ENCODE measurements at places on chromosomes 6 and 20.

- DNase-seq = no peak
These were observed 16.0 kb downstream of the ECT2L start for GRCh38 chr6:138811866-138812265.

DNA sequence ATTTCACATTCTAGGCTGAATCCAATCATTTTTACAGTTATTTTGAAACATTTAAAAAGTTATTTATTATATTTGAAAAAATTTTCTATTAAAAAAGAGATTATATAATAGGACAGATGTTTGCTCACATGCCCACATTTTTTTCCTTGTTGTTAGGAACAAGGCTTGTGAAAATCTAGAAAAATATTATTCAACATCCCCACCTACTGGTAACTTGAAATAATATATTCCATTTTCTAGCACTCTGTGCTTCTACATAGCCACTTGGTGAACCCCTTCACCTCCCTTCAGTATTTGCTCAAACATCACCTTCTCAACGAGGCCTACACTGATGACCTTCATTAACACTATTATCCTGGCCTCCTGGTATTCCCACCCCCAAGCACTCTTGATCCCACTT is 18.3 kb upstream of the GPRC6A start:
- DNase-seq = no peak

- no peak for DNase-seq
These were observed 95.7 kb downstream of the SHLD1 start for GRCh38 chr20:5845681-5846615.

DNA sequence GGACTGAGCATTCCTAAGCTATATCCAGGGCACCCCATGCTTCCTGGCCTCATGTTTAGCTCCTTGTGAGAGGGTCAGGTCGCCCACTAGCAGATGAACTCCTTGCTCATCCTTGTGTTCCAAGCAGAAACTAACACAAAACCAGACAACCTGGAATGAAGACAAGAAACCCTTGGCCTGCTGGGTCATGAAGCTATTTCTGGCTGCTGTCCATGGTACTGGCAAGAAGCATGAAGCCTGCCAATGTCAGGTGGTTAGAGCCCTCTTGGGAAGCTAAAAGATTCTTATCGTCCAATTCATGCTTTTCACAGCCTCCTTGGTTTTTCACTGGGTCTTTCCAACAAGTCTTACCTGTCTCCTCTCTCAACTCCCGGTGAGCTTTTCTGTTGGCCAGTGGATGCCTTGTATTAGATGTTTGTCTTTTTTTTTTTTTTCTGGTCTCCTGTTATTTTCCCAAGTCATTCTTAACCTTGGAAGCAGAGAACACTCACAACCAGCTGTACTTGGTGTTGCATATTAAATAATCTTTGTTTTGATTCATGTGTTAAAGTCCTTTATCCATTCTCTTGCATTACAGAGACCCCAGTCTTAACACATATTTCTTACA is 180.3 kb downstream of the ANKRD60 start:
- DNase-seq = no peak

DNA sequence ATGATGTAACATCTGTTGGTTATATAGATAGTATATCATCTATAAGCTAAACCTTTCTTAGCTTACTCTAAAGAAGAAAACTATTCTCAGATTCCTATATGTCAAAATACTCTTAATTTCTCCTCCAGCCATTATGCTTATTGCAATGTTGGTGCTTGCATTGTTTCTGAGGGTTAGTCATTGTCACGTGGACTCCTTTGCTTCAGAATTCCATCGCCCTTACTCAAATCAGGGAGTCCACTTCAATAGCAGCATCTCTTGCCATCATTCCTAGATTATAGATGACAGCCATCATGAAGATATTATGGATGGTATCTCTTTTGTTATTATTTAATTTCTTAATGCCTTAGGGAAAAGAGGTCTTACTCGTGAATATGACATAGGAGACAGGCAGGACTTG is 776.1 kb downstream of the TENT5A start:
- DNase-seq = no peak

DNA sequence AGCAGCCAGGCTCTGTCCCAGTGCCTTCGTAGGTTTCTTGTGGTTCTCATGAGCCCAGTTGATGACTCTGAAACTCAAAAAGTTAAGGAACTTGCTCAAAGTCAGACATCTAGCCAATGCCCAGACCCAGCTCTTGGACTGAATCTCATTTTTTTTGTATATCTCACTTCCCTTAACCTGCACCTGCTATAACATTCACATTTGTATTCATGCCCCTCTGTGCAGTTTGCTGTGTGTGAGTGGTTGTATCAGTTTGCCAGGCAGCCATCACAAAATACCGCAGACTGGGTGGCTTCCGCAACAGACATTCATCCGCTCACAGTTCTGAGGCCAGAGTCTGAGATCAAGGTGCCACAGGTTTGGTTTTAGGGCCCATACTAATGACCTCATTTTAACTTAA is 49.9 kb downstream of the IPCEF1 start:
- no peak for DNase-seq

- DNase-seq = no peak
These were observed 41.0 kb downstream of the STK35 start for GRCh38 chr20:2142649-2143048.

DNA sequence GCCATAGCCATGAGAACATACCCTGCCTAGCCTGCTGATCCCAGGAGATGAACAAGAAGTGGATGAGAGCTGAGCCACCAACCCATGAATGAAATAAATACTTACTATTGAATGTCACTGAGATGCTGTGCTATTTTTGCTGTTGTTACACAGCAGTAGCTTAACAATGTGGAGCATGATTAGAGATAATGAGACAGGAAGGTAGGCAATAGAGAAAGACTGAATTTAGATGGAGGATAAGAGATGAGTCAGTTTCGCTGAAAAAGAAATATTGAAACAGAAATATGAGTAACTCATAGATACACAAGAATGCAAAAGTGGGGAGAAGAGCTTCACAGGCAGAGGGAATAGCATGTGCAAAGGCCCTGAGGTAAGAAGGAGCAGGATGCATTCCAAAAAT is 94.9 kb upstream of the TOP1 start:
- no peak for DNase-seq

GRCh38 chr6:31686483-31686882 is 5.6 kb upstream of the LY6G5C start:
- no peak for DNase-seq

DNA sequence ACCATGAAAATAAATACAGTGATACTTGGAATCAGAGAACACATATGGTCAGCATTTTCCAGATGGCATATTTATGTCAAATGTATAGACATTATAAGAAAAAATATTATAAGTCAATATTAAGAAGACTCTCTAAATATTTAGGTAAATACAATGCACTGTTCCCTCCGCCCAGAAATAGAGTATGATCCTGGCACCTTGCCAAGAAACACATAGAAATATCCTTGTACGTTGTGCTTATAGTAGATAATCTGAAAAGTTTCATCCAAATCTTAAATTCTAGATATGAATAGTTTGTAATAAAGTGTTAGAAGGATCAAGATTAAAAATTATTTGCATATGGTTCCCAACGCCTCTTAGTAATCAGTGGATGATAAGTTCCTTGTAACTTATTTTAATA is 645.8 kb upstream of the GJE1 start:
- DNase-seq = no peak

DNA sequence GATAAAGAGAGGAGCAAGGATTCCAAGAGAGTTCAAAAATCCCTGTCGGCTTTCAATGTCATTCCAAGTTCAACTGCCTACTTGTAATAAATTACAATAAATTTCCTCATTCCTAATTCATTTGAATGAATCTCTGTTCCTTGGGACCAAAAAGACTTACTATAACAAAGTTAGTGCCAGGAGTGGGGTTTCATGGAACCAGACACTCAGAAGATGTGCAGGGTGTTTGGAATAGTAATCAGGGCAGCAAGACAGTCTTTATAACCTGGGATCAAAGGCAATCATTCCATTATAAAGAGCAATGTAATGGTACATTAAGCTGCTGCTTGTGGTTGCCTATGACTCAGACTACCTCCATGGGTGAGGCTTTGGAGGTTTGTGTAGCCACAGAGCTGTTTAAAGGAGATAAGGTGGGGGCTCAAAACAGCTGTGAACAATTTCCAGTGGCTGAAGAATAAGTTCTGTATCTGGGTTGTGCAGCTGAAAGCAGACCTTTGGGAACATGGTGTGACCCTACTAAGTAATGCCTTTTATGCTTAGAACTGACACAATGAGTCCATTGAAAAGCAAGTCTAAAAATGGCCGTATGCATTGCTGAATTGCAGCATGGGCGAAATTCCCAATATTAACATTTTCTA is 159.9 kb downstream of the LINC00237 start:
- DNase-seq = no peak

GRCh38 chr20:10579942-10580341 is 93.9 kb downstream of the JAG1 start:
- no peak for DNase-seq

- no peak for DNase-seq
These were observed 8.4 kb upstream of the IRF4 start for GRCh38 chr6:382883-383810.

- DNase-seq = no peak
These were observed 54.9 kb upstream of the NT5E start for GRCh38 chr6:85394853-85395538.

- DNase-seq = no peak
These were observed 141.1 kb downstream of the BMP5 start for GRCh38 chr6:55734256-55734655.

- no peak for DNase-seq
These were observed 1.5 kb downstream of the E2F1 start for GRCh38 chr20:33684533-33685327.

DNA sequence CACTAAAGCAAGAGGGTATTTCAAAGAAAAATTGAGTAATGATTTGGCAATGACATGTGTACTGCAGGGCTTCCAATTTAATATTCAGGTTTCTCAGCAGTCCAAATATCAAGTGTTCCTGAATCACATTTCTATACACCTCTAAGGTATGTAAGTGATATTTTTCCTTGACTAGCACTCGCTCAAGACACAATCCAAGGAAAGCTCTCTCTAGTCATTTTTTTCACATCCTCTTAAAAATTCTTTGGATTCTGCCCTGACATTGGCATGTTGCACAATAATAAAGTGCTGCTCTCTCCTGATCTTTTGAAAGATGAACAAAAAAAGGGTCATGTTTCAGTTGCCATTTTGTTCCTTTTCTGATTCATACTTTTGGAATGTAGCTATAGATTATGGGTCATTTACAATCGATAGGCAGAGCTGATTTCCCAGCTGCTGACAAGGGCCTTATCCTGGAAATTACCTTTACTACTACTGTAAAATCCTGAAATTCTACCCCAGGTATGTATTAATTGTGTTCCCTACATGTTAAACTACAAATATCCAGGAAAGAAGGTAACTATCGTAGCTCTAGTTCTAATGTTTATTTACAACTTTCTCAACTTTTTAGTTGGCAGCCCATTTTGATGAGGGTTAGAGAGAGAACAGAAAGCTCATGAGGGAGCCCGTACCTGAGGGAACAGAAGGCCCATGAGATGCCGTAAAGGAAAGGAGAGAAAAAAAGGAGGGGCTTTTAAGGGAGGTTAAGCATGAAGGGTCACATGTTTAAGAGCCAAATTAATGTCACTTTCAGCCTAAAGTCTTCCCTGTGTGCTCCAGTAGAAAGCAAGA is 22.2 kb upstream of the ADGRG6 start:
- DNase-seq = no peak

DNA sequence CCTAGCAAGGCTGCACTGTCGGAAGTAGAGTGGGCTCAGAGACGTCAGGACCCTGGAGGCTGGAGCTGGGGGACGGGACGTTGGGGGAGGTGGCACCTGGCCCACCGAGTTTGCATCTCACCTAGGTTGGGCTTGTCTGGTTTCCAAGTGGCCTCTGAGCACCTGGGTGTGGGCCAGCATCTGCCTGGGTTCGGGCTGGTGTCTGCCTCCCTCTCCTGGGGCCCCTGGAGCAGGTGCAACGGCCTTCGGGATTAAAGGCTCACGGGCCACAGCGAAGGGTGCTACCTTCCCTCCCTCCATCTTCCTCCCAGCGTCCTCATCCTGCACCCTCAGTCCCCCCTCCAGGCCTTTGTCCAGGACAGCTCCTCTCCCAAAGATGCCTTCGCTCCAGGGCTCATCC is 6.0 kb downstream of the HRH3 start:
- no peak for DNase-seq

DNA sequence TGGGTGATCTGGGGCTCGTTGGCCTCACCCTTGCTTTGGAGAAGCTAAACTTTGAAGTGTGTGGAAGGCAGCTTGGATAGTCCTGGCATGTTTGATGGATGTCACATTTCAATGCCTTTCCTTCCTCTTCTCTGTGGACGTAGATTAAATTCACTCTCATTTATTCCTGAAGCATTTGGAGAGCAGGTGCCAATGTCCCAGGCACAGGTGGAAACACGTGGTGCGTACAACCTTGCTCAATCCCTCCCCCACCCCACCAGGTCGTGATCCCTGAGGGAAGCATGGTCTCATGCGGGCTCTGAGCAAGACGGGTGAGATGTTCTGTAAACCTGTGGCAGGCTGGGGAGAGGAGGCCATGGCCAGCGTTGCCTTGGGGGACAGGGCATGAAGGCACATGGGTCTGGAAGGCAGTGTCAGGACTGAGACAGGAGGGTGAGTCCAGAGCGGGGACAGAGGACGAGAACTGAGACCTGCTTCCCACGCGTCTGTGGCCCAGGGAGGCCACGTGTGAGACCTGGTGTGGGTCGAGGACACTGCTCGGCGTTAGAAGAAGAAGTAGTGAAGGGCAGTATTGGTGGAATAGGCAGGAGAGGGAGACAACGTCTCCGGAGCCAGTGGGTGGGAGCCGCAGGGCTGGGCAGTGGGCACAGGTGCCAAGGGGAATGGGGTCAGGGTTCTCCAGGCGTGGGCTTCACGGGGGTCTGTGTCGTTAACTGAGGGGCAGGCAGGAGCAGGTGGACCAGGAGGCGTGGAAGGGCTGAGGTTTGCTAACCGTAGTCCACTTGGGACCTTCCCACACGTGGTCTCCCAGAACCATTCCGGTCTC is 34.4 kb downstream of the SMOC2 start:
- no peak for DNase-seq

DNA sequence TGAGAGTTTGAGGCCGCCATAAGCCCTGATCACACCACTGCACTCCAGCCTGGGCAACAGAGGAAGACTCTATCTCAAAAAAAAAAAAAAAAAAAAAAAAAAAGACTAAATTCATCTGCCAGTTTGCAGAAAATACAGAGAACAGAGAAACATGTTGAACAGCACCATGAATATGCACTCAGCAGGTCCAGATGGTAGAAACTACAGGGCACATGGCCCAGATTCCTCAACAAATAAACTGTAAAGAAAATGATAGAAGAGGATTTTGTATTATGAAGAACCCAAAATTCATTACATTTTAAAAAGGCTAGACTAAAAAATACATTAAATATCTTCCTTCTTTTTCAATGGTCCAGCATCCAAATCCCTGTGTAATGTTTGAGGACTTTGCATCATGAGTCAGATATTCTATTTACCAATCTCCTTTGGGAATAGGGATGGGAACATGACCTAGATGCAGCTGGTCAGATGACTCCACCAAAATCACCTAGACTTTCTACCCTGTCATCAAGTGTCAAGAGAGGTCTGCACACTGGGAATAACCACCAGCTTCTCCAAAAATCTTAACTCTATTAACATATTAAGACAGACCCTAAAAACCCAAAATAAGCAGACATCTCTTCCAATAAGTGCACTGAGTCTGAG is 189.1 kb upstream of the TCF21 start:
- DNase-seq = no peak

Measured in activated gamma-delta T cell treated with Interleukin-2 at 50 U/mL for 16 hours (primary cell).